ENCODE measurements at places on chromosomes 2 and 18.
A peak's percentile ranks its signal among the peaks of the same experiment; 100 is the strongest.

GRCh38 chr2:240297256-240298116 is 138.0 kb upstream of the GPC1 start:
- DNase-seq: no peak

DNA sequence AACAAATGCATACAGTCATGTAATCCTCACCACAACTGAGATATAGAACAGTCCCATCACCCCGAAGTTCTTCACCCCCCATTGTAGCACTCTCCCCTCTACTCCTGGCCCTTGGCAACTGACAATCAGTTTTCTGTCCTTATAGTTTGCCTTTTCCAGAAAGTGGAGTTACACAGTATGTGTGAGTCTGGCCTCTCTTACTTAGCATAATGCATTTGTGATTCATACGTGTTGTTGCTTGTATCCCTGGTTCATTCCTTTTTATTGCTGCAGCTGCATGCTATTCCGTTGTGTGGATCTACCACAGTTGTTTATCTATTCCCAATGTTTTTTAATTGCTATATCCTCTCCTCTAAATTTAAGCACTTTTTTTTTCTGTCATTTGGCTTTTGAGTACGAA is 17.6 kb downstream of the ACYP2 start:
- no peak for DNase-seq

DNA sequence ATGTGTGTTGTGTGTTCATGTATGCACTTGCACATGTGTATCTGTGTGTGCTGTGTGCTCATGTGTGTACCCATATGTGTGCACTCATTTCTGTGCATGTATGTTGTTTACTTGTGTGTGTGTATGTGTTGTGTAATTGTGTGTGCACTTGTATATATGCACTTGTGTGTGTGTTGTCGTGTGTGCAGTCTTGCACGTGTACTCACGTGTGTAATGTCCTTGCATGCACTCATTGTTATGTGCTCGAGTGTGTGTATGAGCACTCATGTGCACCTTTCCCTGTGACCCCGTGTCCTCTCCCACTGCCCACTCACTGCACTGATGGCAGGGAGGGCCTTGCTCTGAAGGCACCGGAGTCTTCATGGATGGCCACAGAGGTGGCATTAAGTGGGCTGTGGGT is 92.0 kb downstream of the SMIM21 start:
- no peak for DNase-seq

DNA sequence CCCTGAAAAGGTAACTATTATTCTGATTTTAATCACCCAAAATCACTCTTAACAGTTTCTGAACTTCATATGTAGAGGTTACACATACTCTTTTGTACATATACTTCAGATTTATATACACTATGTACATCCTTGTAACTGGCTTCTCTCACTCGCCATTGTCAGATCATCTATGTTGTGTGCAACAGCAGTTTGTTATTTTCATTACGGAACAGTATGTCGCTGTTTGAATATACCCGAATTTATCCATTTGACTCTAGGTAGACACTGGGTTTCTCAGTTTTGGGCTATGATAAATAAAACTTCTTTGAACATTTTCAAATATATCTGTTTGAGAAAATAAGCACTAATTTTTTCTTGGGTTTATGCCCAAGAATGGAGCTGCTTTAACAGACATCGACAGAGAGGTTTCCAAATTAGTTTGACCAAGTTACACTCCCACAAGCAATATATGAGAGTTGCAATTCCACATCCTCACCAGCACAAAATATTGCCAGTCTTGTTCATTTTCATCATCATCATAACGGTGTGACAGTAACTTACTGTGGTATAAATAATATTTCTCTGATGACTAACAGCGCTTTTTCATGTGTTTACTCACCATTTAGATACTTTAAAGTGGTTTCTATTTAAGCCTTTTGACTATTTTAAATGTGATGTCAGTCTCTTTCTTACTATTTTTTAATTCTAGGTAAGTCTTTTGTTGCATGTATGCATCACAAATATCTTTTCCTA is 80.9 kb downstream of the SMC6 start:
- DNase-seq: no peak

DNA sequence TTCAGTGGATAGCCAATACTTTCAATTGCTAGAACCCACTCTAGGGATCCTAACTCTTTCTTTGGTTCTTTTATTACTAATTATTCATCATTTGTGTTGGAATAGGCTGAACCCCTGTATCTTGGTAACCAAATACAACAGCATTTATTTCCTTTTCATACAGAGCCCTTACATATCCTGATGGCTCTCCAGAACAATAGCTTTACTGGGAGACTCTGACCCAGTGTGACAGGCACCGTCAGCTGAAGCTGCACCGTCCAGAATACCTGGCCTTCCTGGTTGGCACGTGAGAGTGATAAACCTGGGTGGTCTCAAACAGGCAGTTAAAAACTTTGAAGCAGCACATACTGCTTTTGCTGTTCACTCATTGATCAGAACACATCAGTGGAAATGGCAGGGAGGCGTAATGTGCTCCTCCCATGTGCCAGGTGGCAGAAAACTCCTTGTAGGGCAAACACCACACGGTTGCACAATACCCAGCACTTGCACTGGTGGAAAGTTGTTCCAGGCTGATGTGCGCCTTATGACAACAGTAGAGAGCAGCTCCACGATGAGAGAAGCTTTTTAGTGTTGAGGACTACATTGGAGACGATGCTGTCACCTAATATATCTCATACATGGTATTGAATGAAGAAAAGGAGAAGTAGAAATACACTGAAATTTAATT is 456.2 kb downstream of the PARD3B start:
- no peak for DNase-seq

- no peak for DNase-seq
Measured at GRCh38 chr18:24397131-24397693, 412 bp downstream of the OSBPL1A start.

DNA sequence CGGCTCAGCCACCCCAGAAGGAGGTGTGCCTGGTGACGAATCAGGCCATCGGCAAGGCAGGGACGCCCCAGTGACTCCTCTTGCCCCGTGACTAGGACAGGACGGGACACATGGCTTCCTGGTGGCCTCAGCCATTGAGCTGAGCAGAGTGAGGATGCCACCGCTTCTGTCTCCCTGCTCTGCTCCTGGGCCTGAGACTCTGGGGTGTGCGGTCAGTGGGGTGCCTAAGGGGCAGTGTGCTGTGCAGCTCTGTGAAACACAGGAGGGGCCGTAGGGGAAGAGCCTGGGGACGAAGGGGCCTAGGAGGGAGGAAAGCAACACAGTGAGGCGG is 24.3 kb downstream of the IGFBP5 start:
- no peak for DNase-seq

DNA sequence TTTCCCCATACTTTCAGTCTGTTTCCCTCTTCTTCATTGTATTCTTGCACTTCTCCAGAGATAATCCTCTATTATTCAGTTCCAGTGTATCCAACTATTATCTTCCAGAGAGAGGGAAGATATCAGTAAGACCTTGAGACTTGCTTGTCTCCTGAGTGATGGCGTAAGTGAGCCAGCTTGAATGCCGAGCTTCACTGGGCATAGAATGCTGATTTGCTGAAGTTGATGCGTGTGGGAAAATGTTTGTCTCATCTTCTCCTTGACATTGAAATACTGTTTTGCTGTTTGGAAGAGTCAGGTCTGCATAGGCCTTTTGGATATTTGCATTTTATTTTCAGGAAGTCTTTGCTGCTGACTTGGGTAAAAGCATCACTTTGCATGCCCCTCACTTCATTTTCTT is 41.1 kb upstream of the MGAT5 start:
- DNase-seq: no peak

DNA sequence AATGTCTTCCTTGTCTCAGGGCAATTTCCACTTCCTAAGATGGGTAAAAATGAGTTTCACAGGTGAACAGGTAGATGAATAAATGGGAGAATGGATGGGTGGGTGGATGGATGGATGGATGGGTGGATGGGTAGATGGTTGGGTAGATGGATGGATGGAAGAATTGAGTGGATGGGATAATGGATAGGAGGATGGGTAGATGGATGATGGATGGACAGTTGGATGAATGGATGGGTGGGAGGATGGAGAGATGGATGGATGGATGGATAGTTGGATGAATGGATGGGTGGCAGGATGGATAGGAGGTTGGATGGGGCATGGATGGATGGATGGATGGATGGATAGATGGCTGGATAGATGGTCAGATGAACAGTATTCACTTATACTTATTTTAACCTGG is 90.9 kb downstream of the LRRC30 start:
- no peak for DNase-seq

GRCh38 chr2:208531361-208531760 is 124.8 kb downstream of the PTH2R start:
- no peak for DNase-seq

- DNase-seq: no peak
Measured at GRCh38 chr2:84727315-84727714, 153.6 kb downstream of the TRABD2A start.

GRCh38 chr2:108978709-108979111 is 10.3 kb downstream of the EDAR start:
- DNase-seq: no peak

DNA sequence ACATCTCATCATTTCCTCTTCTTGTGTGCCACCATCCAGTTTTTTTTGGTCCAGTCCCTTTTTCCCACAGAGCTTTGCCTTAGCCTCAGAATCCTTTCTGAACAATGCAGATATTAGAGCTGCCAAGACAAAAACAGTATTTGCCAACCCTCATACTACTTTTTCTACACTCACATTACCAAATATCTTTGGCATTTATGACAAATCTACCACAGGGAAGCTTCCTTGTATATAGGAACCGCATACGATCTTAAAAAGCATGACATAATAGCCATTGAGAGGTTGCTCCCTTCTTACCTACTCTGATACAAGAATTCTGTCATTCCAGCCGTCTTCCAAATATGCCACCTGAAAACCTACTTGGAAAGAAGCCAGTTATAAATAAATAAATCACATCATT is 9.4 kb downstream of the ZNF24 start:
- DNase-seq: no peak

DNA sequence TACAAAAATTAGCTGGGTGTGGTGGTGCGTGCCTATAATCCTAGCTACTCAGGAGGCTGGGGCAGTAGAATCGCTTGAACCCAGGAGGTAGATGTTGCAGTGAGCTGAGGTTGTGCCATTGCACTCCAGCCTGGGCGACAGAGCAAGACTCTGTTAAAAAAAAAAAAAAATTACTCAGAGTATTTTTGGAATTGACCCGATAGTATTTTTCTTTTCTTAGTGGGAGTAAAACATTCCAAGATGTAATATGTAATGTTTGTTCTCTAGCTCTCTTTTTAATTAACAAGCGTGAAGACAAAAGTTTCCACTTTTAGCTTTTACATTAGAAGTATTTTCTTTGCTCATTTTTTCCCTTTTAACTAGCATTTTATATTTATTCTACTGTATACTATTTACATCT is 12.0 kb upstream of the TMEM18 start:
- no peak for DNase-seq

DNA sequence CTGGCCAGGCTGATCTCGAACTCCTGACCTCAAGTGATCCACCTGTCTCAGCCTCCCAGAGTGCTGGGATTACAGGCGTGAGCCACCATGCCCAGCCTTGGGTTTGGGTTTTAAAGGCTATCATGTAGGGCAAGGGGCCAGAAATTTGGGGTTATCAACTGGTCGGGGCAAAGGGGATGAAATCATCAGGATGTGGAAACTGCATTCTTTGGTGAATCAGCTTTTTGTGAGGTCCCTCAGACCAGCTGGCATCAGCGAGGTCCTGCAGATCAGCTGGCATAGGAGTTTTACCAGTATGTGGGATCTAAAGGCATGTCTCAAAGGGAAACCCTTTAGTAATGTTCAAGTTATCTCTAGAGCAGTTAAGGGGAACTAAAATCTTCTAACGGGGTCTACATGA is 6.4 kb upstream of the GEMIN6 start:
- DNase-seq: no peak

- DNase-seq: no peak
Measured at GRCh38 chr18:32956591-32957315, 183.9 kb upstream of the KLHL14 start.

- DNase-seq: no peak
Measured at GRCh38 chr2:182241936-182242335, 184.9 kb downstream of the PDE1A start.

- DNase-seq: peak; percentile 27
Measured at GRCh38 chr2:109377976-109378375, 235.8 kb downstream of the SEPTIN10 start.

DNA sequence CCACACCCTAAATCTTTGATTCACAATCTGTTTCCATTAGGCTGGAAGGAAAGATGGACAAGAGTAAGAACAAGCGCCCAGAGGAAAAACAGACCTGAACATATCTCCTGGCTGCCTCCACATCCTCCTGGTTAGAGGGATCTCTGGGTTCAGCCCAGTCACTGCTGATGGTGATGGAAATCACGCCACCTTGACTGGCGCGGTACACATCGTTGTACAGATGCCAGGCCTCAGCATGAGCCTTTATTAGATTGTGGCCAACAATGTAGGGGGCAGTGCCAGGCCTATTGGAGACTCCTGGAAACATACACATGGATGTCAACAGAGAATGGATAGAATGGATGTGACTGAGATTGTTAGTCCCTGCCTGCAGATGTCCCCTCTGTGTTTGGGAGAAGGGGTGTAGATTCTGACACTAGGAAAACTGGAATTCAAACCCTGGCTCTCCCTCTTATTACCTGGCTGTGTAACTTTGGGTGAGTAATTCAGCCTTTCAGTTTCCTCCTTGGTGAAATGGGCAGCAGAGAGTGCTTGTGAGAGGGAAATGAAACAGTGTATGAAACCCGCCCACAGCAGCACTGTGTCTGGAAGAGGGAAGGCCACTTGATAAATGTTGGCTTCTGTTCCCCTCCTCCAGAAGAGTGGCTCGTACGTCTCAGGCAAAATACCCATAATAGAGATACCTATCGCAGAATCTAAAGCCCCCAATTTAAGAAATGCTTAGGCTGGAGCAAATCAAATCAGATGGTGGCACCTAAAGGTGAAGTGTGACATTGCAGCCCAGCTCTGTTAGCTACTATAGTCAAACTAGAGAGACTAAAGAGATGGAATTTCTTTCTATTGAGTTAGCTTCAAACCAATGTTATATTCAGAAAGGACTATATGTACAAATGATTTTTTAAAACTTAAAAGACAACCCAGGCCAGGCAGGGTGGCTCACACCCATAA is 36.2 kb downstream of the LCT start:
- DNase-seq: no peak

- no peak for DNase-seq
Measured at GRCh38 chr2:159913900-159914299, 115.9 kb upstream of the CD302 start.

- DNase-seq: no peak
Measured at GRCh38 chr18:27713738-27714095, 463.2 kb downstream of the CDH2 start.

Data from breast epithelium (tissue), 4 donors.